ENCODE measurements at places on chromosomes 13 and 19.

DNA sequence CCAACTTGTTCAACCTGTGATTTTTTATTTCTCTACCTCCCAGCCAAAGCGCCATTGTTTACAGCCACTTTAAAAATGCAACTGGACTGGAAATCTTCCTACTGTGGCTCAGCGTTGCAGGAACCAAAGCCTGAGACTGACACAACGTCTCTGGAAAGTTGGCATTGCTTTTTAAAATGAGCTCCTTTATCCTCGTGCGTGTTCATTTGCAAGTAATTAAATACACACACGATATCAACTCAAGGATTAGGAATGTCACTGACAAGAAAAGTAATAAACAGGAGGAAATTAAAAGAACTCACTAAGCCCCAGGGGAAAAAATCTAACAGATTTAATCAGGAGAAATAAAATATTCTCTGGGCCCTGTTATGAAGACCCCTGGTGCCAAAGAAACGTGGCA lies 184.6 kb upstream of the IRS2 start:
- no peak for DNase-seq

- no peak for DNase-seq
Observed at GRCh38 chr13:93413972-93414717, 187.5 kb downstream of the GPC6 start.

- DNase-seq = peak; percentile 70
Observed at GRCh38 chr13:24097064-24097463, 63.5 kb upstream of the SPATA13 start.

DNA sequence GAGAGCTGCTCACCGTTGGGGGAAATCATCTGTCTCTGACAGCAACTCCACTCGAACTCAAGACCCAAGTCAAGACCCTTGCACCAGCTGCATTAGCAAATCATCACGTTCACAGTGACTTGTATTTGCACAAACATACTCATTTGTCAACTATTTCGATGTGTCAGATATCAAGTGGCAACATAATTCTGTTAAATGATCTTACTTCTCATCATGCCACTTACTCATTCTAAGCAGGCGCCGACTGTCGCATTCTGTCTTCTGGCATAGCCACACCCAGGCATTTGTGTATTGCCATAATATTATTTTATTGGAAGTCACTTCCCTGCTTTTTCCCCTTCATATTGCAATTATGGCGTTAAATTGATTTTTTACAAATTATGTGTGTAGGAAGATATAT lies 23.0 kb upstream of the ATP1A3 start:
- no peak for DNase-seq

DNA sequence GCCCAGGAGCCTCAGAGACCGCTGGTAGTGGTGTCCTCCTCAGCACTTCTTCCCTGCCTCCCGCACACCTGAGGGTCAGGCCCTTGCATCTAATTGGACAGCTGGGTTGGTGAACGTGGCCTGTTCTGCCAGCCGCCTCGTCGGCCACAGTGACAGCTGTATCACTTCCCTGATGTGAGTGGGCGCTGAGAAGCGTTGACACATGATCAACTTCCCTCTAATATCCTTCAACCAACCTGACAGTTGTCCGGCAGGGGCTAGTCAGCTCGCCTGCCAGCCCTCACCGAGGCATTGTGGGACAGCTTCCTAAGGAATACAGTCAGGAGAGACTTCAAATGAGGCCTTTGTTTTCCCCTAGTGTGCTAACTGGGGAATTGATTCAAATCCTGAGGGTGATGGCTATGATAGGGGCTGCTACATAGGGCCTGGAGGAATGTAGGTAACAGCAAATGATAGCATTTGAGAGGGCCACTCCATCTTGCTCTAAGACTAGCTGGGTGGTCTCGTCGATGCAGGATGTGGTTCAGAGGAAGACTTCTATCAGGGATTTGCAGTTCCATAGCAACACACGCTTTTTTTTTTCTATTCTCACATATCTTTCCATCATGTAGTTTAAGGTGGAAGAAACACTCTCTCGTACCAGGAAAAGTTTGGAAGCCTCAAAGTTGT lies 230.8 kb downstream of the TSHZ3 start:
- no peak for DNase-seq
